T-helper 9 cell (primary cell): ENCODE measurements at places on chromosomes 7 and 10.
A peak's percentile ranks its signal among the peaks of the same experiment; 100 is the strongest.

DNA sequence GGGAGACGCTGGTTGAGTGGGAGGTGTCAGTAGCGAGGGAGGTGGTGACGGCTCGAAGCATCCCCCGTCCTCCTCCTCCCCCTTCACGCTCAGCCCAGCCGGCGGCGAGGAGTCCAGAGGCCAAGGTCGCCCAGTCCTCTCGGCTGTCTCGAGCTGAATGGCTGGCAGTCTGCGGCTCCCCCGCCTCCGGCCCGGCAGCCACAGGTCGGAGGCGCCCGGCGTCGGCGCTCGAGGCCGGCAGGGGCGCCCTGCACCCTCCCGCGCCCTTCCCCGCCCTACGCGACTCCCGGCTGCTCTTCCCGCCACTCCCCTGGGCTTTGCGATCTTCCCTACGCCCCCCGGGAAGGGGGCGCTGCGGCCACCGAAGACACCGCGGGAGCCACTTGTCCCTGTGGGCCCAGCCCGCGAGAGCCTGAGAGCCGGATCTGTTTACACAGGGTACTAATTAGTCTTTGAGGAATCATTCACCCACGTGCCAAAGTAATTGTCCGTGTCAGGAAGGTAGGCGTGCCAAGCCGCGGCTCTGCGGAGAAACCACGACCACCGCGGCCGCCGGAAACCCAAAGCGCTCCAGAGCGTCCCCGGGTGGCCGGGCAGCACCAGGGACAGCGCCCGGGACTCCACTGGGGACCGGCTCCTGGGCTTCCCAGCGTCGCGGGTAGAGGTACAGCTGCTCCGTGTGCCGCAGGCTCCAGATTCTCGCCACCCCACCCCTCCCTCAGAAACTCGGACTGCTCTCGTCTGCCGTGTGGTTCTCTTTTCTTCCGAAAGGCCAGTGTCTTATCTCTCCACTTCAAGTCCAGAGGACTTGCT lies at the start of gene NXPH1:
Gene NXPH1 (plus strand): TSS at position 133 of the 813 bp plus-strand sequence.
- no peak for DNase-seq

- no peak for DNase-seq
These were observed 12.8 kb downstream of the CPXM2 start for GRCh38 chr10:123878666-123879303.

DNA sequence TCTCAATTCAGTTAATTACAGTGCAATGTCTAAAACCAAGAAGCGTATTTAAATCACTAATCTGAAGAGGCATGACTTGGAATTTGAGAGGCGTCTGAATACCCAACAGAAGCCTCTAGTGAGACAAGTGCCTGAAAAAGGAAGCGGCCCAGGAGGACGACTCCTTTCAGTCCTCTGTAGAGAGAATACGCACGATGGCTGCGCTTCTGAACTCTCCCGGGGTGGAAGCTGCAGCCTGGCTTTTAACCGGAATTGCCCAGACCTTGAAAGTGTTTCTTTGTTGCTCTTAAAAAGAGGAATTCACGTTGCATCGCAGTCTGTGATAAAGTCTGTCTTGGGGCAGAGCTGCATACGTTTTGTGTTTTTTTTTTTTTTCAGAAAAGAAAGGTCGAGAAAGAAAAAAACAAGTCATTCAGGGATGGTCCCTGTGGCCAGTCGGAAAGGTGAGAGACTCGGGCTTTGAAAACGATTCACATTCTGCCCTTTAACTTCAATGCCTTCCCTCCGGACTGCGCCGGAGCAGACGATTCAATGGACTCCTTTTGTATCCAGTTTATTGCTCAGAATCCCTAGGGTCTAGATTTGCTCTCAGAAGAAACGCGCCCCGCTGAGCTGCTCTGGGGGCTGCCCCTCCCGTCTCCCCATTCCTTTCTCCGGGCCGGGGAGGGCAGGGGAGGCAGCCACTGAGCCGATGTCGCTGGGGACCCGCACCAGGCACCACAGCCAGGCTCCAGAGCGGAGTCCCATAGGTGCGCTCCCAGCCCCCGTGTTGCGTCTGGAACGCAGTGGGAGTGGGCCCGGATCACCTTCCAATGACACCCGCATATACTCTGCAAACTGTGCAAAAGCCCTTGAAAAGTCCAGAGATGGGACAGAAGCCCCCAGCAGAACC lies 994 bp upstream of the PTF1A start:
- no peak for DNase-seq

DNA sequence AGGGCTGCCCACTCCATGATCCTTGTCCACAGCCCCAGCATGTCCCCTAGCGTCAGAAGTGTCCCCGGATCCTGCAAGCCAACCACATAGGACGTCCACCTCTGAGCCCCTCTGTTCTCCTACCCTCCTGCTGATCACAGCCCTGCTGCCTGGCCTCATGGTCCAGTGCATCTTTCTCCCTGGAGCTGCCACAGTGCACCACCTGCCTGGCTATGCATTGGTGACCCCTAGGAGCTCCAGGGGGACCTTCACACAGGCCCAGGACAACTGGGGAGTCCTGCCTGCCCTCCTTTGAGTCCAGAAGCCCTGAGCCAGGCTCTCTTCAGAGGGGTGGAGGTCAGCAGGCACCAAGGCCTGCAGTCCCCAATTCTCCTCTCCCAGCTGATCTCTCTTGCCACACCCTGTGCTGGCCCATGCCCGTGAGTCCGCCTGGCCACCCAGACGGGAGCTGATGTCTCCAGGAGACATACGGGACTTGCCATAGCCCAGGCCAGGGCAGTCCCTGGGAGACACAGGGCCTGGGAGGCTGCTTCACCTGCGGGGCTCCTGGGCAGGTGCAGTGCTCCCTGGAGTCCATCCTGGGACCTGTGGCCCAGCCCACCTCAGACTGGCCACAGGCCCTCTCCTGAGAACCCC lies 77.4 kb upstream of the RET start:
- no peak for DNase-seq

DNA sequence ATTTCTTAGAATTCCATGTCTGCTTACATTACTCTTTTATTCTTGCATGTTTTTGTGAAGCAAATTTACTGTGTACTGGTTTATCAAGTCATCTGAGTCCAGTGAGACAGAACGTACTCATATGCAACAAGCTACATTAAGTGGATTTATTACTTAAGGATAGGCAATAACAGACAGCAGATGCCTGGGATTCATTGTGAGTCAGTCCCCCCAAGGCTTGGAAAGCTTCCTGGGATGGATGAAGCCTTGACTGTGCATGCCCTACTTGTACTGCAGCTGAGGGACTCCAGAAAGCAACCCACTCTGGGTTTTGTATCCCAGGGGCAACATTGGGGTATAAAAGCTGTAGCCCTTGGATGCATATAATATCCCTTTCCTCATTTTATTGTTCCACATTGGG lies 113.4 kb upstream of the RAB18 start:
- DNase-seq = no peak

DNA sequence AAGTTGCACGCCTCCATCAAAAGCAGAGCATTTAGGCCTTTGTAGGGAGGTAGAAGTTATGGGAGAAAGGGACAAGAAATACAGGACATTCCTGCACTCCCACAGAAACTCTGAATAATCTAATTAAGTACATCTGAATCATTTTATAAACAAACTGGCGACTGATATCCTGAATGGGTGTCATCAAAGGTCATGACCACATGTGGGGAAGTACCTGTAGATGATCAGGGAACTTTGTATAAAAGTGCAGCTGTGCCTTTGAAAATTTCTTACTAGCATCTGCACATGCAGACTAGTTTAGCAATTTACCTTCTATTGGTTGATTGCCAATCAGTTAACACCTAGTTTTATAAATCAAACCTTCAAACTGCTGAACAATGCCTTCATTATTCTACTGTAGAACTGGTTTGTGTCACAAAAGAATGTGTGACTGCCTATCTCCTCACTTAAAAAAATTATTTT lies 17.1 kb downstream of the STEAP4 start:
- DNase-seq = no peak

DNA sequence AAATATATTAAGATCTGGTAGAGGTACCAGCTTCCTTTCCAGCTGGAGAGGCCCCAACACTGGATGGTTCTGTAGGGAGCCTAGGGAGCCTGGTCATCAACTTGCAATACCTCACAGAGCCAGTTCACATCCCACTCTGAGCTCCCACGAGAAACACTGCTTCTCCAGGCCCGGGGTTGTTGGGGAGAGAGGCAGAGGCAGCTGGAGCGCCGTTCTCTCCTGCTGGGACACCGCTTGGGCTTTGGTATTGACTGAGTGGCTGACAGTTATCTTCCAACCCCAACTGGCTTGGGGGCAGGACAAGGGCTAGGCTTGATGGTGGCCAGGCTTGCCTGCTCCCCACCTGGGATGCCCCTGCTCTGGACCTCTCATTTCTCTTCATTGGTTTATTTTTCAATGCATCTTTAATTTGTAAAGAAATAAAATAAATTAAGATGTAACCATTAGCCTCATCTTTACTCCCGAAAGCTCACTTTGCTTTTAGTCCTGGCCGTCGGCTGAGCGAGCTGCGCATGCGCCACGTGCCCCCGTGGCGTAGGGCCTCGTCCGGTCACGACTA lies 10.0 kb upstream of the CHCHD1 start:
- peak; percentile 68 for DNase-seq

DNA sequence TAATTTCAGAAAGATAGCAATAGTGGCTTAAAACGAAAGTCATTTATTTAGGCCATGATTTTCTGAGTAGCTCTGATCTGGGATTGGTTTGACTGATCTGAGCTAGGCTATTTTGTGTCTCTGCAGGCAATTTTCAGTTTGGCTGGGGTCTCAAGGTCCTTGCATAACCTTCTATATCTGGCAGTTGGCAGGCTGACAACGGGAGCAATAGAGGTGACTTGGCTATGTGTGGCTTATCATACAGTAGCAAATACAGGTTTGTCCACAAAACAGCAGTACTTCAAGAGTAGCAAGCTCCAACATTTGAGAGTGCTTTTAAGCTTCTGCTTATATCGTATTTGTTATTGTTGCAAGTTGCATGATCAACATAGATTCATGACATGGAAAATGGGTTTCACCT lies 1167.3 kb upstream of the CELF2 start:
- DNase-seq = no peak
